ENCODE measurements at places on chromosomes 5 and 9.

- no peak for DNase-seq
These were observed 15.3 kb upstream of the RPL26L1 start for GRCh38 chr5:172943906-172944305.

- no peak for DNase-seq
These were observed 11.1 kb upstream of the RALGDS start for GRCh38 chr9:133132174-133132573.

DNA sequence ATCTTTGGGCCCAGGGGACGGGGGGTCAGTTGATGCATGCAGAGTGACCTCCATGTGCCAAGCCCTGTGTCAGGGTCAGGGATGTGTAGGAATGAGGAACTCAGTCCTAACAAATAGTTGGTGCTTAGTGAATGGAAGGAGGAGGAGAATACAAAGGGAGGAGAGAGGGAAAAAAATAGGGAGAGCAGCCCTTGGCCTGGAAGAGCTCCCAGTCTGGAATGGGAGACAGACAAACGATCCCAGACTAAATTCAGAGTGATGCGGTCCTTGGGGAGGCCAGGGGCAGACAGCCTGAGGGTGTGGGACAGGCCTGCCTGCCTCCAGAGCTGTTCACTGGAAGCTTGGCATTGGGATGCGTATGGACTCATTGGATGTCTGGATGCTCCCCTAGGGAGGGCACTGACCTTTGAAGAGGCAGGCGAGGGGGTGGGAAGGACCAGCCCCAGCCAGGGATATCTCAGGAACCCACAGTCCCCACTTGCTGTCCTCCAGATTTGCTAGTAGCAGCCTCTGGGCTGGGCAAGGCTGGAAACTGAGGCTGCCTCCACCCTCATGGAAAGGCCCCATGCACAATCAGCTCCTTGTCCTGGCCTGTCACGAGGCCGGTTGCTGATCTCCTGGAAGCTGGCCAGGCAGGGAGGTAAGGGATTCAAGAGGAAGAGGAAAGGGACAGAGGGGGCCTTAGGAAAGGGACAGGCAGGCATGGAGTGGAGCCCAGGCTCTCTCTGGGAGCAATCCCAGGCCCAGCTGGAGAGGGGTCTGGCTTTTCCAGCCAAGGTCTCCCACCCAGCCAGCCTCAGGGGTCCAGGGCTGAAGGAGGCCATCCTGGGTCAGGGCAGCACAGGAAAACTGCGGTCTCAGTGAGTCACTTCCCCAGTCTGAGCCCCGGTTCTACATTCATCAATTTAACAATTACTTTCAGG is 69.0 kb upstream of the GGTA1 start:
- no peak for DNase-seq

- peak; percentile 15 for DNase-seq
These were observed 5.0 kb downstream of the IL3 start for GRCh38 chr5:132065351-132065937.

DNA sequence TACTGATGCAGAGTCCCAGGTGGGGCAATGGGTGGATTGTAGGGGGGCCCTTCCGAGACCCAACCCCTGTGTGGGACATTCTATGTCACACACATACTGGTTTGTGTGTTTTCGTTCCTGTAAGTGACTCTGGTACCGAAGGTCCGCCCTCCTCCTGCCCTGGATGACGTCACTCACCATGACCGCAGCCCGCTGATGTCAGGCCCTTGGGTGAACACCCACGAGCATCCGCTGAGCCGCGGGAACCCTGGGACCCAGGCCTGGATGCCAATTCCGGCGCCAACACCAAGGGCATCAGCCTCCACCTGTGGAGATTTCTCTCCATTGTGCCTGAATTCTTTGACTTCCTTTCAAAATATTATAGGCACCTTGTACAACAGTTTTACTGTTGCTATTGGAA is 184.3 kb downstream of the MTRR start:
- no peak for DNase-seq

GRCh38 chr9:136806067-136806466 is 1.7 kb upstream of the RABL6 start:
- no peak for DNase-seq

GRCh38 chr5:4204276-4205141 is 608.9 kb downstream of the IRX1 start:
- no peak for DNase-seq

GRCh38 chr5:75471193-75471592 is 40.2 kb downstream of the CERT1 start:
- DNase-seq: no peak

DNA sequence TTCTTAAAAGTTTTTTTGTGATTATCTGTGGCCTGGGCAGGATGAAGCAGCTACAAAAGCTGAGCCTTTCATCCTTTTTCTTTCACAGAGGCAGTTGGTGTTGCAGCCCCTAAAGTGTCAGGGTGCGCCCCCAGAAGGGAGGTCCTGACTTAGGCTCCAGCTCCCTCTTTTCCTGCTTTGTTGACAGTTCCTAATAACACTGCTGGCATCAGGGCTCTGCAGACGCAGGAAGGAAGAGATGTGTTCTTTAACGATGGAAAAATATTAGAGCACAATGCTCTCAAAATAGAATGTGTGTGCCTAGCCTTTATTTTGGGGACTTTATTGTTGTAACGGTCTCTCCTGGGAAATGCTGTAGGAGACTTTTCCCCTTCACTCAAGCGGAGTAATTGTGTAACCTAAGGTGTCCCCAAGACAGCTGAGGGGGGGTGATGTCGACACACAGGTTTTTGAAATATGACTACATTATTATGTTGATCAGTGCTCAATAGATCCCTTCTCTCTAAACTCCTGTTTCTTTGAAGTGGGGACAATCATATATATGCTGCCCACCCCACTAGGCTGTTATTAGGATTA is 135.6 kb downstream of the SEMA6A start:
- DNase-seq: no peak

- no peak for DNase-seq
These were observed 261.2 kb upstream of the FAM174A start for GRCh38 chr5:100273846-100274580.

- DNase-seq: no peak
These were observed 34.3 kb downstream of the ZNF462 start for GRCh38 chr9:106897236-106897635.

GRCh38 chr9:8115570-8115969 is 316.0 kb upstream of the DMAC1 start:
- DNase-seq: no peak

DNA sequence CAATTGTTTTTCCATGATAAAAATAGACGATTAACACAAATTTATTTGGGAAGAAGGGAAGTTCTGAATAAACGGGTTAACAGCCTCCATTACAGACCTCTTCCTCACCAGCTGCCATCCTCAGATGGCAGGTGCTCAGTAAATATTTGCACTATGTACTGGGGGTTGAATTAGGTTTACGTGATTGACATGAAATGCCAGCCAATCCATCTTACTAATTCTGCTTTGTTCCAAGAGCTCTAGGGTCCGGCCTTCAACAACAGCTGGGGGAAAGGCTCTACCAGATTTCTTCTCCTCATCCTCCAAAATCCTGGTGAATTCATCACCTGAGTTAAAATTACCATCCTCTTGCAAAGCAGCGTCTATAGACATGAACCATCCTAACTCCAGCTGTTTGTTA is 104.6 kb downstream of the MTX3 start:
- DNase-seq: no peak

DNA sequence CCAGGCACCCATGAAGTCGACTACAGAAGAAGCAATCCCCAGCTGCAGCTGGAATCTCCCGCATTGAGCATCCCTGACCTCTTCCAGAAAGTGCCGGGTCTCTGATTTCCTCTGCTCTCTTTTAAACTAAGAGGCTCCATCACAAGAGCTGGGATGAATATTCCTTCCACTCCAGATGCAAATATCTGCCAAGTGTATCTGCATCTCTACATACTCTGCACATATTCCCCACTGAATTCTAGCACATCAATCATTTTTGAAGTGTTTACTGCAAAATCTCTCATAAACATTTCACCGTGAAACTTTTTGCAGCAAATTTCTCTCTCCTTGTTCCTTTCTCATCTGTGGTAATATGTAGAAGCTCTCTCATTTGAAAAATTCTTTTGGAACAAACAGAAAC is 161.5 kb downstream of the GABRB2 start:
- no peak for DNase-seq

GRCh38 chr9:27165670-27166069 is 56.6 kb downstream of the TEK start:
- no peak for DNase-seq

- no peak for DNase-seq
These were observed 82.4 kb upstream of the ADAMTS2 start for GRCh38 chr5:179427676-179428056.

- no peak for DNase-seq
These were observed 46.7 kb upstream of the TMC1 start for GRCh38 chr9:72474676-72475075.

DNA sequence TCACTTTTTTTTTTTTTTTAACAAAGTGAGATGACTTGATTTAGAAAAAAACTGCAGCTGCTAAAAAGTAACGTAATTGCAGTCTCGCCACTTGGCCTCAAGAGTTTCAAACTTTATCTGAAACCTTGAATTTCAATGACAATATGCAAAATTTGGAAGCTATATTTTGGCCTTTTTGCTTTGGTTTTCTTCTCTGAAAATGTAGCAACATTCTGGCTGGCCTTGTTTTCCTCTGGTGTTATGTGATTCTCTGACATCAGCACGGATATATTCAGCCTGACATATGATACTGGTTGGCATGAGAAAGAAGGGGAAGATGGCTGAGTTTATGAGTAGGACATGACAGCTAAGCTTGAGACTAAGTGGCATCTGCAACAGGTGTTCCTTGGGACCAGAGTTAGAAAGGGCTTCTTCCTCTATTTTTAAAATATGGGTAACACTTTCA is 136.5 kb downstream of the MEF2C start:
- DNase-seq: no peak

- DNase-seq: no peak
These were observed 43.2 kb downstream of the WDR36 start for GRCh38 chr5:111135363-111135762.

GRCh38 chr5:55485073-55485472 is 49.7 kb downstream of the PLPP1 start:
- no peak for DNase-seq

GRCh38 chr9:28031521-28032267 is 458.4 kb upstream of the C9orf72 start:
- DNase-seq: no peak

- DNase-seq: no peak
These were observed 247.4 kb downstream of the PRELID2 start for GRCh38 chr5:145587710-145588109.

DNA sequence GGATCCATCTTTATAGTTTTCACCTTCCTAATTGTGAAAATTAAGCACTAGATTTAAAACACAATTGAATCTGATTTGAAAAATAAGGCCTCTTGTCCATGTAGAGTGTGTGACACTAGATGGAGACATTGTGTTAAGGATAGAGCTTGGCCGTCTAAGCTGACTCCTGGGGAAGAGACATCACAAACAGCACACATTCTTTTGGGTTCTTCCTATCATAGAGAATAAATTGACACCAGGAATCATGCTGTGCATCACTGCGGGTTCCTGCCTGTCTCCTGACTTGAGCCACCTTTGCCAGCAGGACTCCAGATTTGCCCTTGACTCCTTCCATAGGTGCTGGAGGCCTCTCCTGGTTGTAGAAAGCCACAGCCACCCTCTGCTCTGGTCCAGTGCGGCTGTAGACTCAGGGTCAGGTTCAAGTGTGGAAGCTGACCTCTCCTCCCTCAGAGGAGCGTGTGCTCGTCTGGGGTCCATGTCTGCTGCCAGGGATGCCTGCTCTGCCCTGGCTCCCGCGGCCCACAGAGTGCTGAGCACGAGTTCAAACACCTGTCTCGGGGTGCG is 11.2 kb downstream of the ROPN1L start:
- DNase-seq: peak; percentile 56

DNA sequence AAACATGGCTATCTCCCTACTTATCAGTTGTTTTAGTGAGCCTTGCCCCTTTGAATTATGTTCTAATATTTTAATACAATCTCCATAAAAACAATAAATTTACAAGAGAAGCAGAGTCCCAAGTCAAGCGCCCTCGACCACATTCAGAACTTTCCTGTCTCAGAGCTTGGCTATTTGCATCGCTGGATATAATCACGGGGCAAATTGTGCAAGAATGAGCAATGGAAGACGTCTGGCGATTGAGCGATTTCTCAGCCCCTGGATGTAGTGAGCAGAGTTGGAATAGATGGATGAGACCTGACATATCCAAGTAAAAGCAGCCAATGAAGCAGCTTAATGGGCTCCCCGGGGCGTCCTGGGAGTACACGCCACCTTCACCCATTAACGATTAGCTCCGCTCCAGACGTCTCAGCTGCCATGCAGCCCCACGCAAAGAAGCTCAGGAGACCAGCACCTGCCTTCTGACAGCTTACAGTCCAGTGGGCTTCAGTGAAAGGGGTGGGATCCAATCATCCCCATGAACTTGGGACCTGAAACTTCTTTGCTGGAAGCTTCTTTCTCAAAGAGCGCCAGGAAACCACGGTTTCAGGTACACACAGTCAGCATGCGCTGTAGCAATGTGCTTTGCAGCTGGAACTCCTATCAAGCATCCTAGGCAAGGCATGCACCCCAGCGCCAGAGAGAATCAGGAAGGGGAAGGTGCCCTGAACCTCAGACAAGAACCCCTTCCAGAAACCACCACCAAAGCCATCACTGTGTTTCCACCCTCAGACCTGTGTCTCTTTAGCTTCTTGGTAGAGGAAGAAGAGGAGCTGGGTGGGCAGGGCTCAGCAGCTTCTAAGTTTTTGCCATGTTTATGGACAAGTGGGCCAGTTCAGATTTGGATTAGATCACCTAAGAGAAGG is 92.0 kb upstream of the IRX4 start:
- DNase-seq: no peak

- no peak for DNase-seq
These were observed 170.5 kb upstream of the PPP1R26 start for GRCh38 chr9:135308821-135309762.

GRCh38 chr5:58736214-58736613 is 153.3 kb downstream of the RAB3C start:
- DNase-seq: no peak

- DNase-seq: no peak
These were observed 1.7 kb downstream of the KCNT1 start for GRCh38 chr9:135703726-135704125.

- no peak for DNase-seq
These were observed 4.1 kb downstream of the CFAP95 start for GRCh38 chr9:69824499-69825252.

DNA sequence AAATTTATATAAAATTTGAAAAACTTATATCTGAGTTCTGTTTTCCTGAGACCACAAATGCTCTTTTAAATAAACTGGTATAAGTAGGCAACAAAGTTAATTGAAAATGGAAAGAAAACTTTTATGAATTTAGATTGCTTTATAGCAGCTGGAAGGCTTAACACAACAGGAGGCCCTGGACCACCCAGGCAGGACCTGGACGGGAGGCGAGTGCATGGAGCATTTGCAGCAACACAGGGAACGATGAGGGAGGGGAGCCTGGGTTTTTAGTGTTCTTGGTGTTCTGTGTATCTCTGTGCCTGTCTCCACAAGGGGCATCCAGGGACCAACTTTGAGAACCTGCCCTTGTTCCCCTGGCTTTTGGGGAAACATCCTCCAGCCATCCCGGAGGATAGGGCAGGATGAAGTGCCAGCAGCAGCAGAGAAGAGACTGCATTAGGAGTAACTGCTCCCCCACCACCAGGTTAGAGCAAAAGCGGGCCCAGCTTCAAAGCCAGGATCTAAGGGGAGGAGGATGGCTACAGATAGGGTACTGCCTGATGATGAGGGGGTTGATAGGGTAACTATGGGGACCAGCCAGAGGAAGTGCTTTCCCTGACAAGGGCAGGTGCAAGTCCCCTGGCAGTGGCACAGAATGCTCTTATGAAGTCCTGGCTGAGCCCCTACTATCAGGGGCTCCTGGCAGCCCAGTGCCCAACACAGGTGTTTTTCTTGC is 6.7 kb upstream of the SPATA31E1 start:
- DNase-seq: no peak

GRCh38 chr9:17802249-17802857 is 223.5 kb downstream of the SH3GL2 start:
- no peak for DNase-seq

Data from hematopoietic multipotent progenitor cell treated with erythropoietin and hydrocortisone succinate and interleukin-3 and kit ligand, for 17 days (in vitro differentiated cells).